ENCODE measurements at places on chromosomes 5 and 9. TPM values are rescaled to one million over a fixed set of nuclear protein-coding genes. Genes with fewer than 3 reads are reported as not detected.

DNA sequence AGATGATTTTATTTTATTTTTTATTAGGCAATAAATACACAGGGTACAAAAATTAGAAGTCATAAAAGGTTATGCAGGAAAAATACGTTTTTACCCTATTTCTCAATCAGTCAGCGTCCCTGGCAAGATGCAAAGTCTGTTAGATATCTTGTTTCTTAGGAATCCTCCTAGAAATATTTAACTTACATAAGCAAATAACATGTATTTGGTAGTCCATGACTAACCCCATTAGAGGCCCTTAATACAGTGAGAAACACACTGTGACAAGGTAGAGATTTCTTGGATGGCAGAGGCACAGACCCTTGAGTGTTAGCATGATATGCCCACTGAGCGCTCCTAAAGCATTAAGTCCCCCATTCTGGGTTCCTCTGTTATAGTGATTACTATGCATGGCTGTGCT is 121.2 kb upstream of the ADAMTSL1 start:
- no peaks in the 10 kb centered on the region for H3K36me3 ChIP-seq
- H3K27me3 ChIP-seq = no peaks in the 10 kb centered on the region
- peak; percentile 45 for DNase-seq
- H3K4me1 ChIP-seq = no peaks in the 10 kb centered on the region

GRCh38 chr9:130599625-130600024 is 20.2 kb downstream of the FUBP3 start:
- no peaks in the 10 kb centered on the region for H3K4me1 ChIP-seq
- no peak overlapping the region for H3K27ac ChIP-seq
- H3K27me3 ChIP-seq = no peaks in the 10 kb centered on the region
- no peak overlapping the region for H3K4me3 ChIP-seq

GRCh38 chr9:129919841-129920240 is 84.6 kb downstream of the USP20 start:
- DNase-seq = no peak
- no peaks in the 10 kb centered on the region for H3K4me1 ChIP-seq
- no peaks in the 10 kb centered on the region for H3K27me3 ChIP-seq
- H3K4me3 ChIP-seq = no peak overlapping the region

Gene CDO1
- total RNA-seq = 3.0 TPM
